Effector CD8-positive, alpha-beta T cell (primary cell): ENCODE measurements at places on chromosomes 7 and 10.

DNA sequence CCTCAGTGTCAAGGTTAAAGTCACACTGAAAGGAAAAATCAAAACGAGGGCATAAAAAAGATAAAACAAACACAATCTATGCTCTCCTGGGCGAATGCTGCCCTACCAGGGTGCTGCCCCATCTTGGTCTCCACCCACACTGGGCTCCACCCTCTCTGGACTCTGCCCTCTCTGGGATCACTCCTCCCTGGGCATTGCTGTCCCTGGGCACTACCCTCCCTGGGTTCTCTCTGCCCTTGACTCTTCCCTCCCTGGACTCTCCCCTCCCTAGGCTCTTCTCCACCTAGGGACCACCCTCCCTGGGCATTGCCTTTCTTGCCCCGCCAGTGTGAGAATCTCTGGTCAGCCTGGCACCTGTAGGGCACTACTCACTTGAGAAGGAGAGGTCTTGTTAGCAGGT is 8.6 kb downstream of the GDF2 start:
- DNase-seq = no peak

GRCh38 chr10:88038268-88038667 is 174.8 kb downstream of the PTEN start:
- no peak for DNase-seq

GRCh38 chr7:90618876-90619275 is 22.8 kb downstream of the CDK14 start:
- DNase-seq = no peak

DNA sequence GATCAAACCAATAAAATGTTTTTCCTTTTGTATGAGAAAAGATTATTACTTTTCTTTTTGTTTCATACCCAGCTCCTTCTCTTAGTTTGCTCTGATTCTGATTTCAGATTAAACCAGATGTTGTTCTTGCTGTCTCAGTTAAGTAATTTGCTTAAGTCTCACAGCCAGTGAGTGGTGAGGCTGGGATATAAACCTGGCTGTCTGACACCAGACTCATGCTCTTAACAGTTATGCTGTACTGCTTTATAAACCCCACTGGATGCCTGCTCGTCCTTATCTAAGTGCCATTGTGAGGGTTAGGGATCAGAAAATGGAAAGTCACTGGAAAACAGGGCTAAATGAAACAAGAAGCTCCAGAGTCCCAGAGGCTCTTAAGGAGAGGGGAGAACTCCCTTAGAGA is 24.3 kb downstream of the GARS1 start:
- no peak for DNase-seq

- DNase-seq = no peak
Measured at GRCh38 chr7:25926009-25926408, 226.0 kb upstream of the NFE2L3 start.

- no peak for DNase-seq
Measured at GRCh38 chr10:29245476-29245875, 43.4 kb upstream of the LYZL1 start.

DNA sequence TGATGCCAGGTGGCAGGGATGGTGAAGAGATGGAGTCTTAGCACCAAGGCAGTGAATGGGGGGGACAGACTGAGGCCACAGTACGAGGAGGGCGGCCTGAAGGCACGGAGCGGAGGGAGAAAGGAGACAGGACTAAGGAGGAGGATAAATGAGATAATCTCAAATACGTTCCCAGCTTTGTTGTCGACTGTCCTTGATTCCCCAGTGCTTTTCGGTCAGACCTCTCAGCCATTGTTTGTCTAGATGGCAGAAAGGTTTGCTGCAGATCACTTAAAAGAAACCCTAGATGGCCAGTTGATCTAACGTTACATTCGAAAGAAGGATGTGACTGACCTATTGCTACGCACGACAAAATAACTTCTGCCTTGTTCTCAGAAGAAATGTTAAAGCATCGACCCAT is 479.0 kb downstream of the GATA3 start:
- no peak for DNase-seq
